Stimulated activated CD4-positive, alpha-beta T cell treated with anti-CD3 and anti-CD28 coated beads, Interleukin-15, amount 100 ng/mL, for 1 hour (primary cell): ENCODE measurements at places on chromosomes 3 and 15.

GRCh38 chr3:119497820-119498185, 544 bp upstream of the TIMMDC1 start:
- DNase-seq: no peak

DNA sequence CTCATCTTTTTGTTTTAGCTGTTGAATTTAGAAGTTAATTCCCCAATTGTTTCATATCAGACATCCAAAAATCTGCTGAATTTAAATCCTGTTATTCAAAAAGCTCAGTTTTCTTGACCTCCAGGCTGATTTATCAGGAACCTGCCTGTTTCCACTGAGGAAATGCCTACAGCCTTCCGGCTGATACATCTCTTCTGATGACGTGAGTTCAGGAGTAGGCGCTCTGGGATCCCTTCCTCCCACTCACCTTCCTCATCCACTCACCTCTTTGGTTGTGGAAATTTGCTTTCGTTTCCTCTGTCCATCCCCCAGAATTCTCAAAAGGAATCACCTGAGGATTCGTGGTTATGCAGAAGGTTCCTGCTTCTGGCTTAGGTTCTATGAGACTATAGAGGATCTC, 55.4 kb upstream of the ALDH1A3 start:
- no peak for DNase-seq

GRCh38 chr15:73601451-73602445, 31.4 kb downstream of the NPTN start:
- no peak for DNase-seq

DNA sequence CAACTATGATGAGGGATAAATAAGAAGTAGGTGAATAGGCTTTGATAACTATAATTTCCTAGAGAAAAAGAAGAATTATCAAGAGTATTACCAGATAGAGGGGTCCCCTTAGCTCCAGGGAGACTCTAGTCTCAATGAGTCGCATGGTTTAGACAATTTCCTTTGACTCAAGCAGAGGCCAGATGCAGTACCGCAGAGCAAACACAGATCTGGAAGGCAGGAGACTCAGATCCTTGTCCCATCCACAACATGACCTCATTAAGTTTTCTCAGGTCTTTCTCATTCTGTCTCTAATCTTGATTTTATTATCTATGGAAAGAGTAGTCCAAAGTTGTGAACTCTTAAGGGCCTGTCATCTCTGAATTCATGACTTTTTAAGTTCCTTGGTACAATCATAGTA, 987.9 kb downstream of the NTRK3 start:
- DNase-seq: no peak

DNA sequence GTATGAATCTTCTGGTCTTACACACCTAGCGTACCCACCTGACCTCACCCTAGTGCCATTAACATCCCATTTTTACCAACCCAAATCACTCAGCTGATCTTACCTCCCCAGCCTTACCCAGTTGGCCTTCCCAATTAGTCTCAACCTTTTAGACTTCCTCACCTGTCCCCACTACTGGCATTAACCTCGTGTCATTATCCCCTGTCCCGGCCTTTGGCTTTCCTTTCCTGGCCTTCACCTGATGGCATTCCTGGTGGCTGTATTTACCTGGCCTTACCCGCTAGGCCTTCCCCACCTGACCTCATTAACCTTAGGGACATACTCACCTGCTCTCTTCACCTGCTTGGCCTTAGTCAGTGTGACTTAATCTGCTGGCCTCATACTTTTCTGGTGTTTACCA, 104.1 kb downstream of the IL12A start:
- no peak for DNase-seq

DNA sequence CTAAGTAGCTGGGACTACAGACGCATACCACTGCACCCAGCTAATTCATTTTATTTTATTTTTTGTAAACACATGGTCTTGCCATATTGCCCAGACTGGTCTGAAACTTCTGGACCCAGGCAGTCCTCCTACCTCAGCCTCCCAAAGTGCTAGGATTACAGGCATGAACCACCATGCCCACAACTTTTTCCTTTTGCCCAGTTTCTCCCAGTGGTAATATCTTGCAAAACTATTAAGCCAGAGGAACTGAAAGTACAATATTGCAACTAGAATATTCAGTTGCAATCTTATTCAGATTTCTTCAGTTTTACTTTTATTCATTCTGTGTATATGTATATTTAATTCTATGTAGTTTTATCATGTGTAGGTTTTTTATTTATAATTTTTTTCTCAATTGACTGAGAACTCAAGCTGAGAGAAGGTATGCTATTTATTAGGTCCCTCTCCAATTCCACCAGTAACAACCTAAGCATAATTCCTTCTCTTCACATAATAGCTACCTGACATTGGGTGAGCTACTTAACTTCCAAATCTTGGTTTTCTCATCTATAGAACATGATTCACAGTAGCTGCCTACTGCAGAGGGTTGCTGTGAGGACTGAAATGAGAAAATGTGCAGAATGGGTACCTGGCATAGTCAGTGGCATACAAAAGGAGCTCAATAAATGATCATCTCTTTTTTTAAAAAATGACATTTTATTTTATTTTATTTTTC, 30.8 kb downstream of the KLHL18 start:
- DNase-seq: no peak

DNA sequence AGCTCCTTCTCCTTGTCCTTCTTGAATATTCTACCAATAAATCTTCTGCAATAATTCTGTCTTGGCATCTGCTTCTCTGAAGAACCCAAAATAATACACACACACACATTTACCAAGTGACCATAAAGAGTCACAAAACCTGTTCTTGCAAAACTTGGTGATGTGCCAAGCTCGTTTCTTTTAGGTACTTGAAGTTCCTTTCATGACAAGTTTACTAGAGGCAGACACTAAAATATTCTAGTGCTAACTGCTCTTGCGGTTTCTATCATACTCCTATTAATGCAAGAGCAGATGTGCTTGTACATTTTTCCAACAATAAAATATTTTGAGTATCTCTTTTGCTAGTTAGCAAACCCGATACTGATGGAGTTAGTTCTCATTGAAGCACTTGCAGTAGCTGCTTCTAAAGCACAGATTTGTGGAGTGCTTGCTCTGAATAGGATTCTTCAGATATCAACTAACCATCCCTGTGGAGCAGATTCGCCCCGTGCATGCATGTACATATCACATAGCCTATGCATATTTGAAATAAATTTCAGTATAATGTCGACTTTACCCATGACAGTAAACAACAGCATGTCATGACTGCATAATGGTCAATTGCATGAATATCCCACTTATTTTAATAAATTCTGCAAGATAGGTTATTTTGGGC, 23.2 kb downstream of the HHLA2 start:
- DNase-seq: no peak
